ENCODE measurements at places on chromosomes 1 and 21.

DNA sequence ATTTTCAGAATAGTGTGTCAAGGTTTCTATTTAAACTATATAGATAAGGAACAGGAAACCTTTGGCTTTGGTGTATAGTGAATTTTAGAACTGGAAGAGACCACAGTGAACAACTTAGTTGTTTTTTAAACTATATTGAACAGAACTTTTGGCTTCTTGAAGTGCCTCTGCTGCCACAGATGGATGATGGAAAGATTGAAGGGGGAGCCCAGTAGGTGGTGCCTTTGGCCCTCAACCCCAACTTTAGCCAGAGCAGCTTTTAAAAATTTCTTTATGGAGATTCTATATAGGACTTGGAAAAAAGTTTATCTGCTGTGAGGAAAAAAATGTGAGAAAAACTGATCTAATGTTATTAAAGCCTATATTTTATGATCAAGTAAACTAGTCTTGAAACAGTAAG is 50.2 kb downstream of the SWT1 start:
- no peak for DNase-seq

GRCh38 chr1:27949027-27949426 is 10.7 kb upstream of the XKR8 start:
- DNase-seq = no peak

DNA sequence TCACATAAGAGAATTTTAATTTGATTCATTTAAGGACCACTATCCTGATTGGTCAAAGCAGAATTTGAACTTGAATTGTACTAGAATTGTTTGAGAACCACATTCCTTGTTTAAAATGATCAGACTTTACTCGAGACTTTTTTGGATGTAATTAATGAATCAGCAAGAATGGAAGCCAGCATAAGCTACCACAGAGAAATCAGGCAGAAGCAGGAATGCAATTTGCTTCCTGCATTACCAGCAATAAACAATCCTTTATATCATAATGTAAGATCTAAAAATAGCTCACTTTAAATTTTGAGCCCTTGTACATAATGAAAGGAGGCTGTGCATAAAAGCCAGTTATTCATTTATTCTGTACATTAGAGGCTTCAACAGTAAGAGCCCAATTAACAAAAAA is 119.8 kb upstream of the BACE2 start:
- DNase-seq = no peak

GRCh38 chr1:41918450-41919043 is at the start of gene HIVEP3:
Gene HIVEP3 (minus strand): TSS chr1:41918922.
- DNase-seq = no peak

DNA sequence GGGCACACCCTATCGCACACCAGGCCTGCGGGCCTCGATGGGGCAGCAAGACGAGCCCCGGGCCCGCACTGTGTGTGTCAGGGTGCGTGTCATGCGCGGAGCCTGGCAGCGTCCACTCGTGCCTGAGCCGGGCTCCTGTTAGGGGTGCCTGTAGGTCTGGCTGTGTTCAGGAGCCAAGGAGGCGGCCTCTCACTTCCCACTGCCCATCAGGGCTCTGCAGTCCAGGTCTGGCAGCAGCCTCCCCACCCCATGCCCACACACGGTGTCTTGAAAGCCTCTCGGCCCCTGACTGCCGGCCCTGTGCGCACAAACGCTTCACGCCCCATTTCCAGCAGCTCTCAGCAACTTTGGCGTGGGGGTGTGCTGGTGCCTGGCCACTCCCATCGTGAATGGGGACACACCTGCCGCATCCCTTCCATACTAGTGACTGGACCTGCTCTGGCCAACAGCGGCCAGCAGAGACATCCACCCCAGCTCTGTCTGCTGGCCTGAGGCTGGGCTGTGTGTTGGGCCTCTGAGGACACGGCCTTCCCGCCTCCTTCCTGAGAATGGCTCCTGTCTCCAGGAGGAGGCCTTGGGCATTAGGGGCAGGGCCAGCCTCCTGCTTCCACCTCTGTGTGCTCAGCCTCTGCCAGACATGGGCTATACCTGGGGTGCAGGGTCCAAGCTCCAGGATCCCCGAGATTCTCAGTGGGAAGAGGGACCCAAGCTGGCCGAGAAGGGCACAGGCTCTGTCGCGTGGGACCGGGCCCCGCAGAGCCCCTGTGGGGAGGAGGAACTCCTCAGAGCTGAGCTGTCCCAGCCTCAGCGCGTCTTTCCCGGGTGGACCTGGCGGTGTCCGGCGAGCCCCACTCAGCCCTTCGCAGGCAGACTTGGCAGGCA is 41.8 kb upstream of the ACTRT2 start:
- no peak for DNase-seq

- DNase-seq = no peak
Observed at GRCh38 chr1:41626146-41626545, 141.7 kb upstream of the EDN2 start.

DNA sequence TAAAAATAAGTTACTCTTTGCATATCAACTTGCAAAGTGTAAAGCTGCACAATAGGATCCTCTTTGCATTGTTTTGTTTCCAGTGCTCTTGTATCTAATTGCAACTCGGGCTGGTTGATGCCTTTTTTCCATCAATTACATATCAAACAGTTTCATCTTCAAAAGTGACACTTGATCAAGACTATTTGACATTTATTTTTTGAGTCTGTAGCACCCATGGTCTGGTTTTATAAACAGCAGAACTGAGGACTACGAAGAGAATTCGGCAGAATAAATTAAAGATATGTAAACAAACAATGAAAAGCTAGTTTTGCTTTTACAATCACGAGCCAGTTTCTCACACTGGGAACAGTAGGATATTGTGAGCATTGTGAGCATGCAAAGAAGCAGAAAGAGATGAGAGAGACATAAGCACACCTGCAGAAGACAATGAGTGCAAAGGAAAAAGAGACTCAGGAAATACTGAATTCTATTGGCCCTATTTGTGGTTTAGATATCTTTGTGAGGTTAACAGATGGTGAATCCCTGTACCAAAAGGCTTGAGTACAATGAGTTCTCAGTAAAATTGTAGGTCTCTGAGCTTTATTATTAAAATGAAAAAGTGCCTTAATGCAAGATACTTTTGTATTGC is 45.4 kb downstream of the RPL5 start:
- DNase-seq = no peak

- no peak for DNase-seq
Observed at GRCh38 chr1:10267319-10267718, 56.9 kb downstream of the KIF1B start.

DNA sequence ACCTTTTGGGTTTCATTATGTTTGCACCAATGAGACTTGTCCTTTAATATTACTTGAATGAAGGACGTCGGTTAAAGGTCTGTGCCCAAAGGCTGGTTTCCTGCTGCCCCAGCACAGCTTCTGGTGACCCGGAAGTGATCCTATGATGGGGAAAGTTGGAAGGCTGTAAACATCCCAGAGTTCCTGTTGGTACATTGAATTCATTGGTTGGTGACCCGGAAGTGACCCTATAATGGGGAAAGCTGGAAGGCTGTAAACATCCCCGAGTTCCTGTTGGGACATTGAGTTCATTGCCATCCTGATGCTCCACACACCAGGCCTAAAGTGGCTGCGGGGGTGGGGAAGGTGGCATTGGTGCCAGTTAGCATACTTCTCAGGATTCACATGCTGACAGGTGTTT is 187.3 kb downstream of the RYR2 start:
- no peak for DNase-seq

- no peak for DNase-seq
Observed at GRCh38 chr1:96782206-96782605, 60.6 kb downstream of the PTBP2 start.

GRCh38 chr1:54304518-54304917 is 101.7 kb downstream of the SSBP3 start:
- no peak for DNase-seq

- DNase-seq = no peak
Observed at GRCh38 chr1:159229260-159229885, 24.7 kb downstream of the ACKR1 start.

DNA sequence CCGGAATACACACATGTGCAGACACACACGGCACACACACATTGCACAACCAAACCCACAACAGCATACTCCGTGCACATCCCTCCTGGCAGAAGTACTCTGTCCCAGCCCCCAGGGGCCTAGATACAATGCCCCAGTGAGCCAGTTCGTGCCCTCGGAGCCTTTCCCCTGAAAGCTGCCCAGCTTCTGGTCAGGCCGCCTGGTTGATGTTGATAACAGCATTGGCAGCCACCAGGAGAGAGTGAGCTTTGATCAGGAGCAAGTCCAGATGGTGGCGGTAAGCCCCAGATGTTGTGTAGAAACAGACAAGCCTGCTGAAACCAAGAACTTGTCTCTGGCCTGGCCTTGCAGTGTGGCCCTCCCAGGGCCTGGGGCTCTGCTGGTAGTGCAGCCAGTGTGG is 109.1 kb downstream of the GRIK3 start:
- DNase-seq = no peak

DNA sequence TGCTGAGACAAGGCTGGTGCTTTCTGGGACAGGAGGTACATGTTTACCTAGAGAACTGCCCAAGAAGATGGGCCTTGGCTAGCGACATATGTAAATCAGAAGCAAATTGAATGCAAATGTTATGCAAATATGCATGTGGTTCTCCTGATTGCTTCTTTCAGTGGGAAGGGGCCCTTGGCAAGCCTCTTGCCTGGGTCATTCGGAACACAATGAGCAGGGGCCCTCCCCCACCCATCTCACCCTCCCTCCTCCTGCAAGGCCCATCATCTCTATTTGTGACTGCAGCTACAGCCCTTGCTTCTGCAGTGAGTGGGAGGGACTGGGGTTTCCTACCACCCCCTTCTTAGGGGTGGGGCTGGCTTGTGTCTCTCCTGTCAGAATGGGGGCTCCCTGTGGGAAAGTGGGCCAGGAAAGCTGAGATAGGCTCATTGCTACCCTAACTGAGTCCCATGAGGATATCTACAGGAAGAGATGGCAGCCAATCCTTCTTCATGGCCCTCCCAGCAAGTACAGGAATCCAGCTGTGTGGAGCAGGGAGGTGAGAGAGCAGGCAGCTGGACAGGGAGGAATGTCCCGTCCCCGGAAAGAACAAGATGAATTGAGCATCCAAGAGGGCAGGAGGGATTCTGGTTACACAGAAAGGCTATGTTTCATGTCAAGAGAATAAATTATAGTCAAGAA is 31.0 kb downstream of the FOXD2 start:
- no peak for DNase-seq

- DNase-seq = no peak
Observed at GRCh38 chr1:79551321-79551720, 544.8 kb upstream of the ADGRL4 start.

- DNase-seq = no peak
Observed at GRCh38 chr21:43597540-43598250, 61.6 kb downstream of the HSF2BP start.

DNA sequence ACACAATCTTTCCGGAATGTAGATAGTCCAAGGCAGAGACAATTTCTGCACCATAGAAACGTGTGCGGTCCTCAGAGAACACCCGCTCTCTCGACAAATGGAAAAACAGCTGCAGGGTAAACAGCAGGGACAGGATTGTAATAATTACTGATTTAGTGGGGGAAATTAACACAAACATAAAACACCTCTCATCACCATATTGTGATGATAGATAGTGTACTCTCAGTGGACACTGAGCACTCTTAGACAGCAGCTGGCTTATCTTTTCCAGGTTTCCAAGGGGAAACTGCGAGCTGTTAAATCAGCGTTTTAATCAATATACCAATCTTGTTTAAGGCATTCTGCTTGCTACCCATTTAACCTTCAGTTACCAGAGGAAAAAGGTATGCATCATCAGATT is 277.1 kb downstream of the AKT3 start:
- DNase-seq = no peak

- DNase-seq = no peak
Observed at GRCh38 chr1:164654200-164654599, 95.2 kb downstream of the PBX1 start.

DNA sequence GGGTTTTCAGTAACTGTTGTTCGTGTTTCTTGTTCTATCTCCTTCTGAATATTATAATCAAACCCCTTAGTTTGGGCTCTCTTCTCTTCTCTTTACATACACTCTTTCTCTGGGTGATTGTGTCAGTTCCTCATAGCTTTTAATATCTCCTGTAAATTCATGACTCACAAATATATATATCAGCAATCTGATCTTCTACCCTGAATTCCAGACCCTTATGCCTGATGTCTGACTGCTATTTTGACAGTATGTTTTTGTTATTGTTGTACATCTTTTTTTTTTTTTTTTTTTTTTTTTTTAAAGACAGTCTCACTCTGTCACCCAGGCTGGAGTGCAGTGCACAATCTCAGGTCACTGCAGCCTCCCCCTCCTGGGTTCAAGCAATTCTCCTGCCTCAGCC is 70.8 kb upstream of the MPC2 start:
- no peak for DNase-seq

- no peak for DNase-seq
Observed at GRCh38 chr1:157170677-157171515, 32.7 kb upstream of the ETV3 start.

GRCh38 chr1:68624233-68624632 is 127.4 kb upstream of the DEPDC1 start:
- no peak for DNase-seq

- no peak for DNase-seq
Observed at GRCh38 chr1:59779949-59780348, 34.8 kb upstream of the HOOK1 start.

DNA sequence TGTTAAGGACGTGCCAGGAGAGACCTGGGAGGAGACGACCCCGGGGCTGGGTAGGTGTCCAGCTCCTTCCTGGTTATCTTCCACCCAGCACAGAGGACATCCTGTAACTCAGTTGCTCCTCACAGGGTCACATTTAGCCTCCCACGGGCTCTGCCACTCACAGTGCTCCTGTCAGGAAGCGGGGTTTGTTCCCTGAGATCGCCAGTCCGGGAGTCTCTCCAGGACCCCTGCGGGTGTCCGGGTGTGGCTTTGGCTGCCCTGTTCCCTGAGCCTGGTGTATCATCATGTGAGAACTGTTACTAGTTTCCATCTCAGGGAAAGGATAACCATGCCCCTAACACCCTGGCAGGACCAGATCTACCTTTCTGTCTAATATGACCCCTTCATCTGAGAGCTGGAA is 158.2 kb upstream of the RUNX1 start:
- DNase-seq = no peak

GRCh38 chr21:29696937-29697336 is 242.9 kb downstream of the GRIK1 start:
- DNase-seq = no peak

- no peak for DNase-seq
Observed at GRCh38 chr1:19676438-19676922, 11.8 kb downstream of the HTR6 start.

GRCh38 chr1:58720680-58721079 is 20.8 kb upstream of the MYSM1 start:
- DNase-seq = no peak

GRCh38 chr1:232558954-232559353 is 71.0 kb downstream of the SIPA1L2 start:
- DNase-seq = no peak

DNA sequence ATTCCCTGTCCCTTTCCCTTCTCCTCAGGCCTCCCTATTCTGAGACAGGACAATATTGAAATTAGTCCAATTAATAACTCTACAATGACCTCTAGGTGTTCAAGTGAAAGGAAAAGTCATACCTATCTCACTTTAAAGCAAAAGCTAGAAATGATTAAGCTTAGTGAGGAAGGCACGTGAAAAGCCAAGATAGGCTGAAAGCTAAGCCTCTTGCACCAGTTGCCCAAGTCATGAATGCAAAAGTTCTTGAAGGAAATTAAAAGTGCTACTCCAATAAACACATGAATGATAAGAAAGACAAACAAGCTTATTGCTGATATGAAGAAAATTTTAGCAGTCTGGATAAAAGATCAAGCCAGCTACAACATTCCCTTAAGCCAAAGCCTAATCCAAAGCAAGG is 3.8 kb upstream of the MAP3K21 start:
- DNase-seq = no peak

- DNase-seq = no peak
Observed at GRCh38 chr1:233614743-233615521, 1.0 kb downstream of the KCNK1 start.

Measured in stimulated activated CD8-positive, alpha-beta memory T cell treated with anti-CD3 and anti-CD28 coated beads, Interleukin-15, amount 100 ng/mL, for 4 hours (primary cell).